ENCODE measurements at places on chromosomes 4 and X. TPM values are rescaled to one million over a fixed set of nuclear protein-coding genes. Genes with fewer than 3 reads are reported as not detected.
A peak's percentile ranks its signal among the peaks of the same experiment; 100 is the strongest.

Gene PAGE2B
- 0.78 TPM for total RNA-seq

Gene MAGED4B
- 3.2 TPM for total RNA-seq

DNA sequence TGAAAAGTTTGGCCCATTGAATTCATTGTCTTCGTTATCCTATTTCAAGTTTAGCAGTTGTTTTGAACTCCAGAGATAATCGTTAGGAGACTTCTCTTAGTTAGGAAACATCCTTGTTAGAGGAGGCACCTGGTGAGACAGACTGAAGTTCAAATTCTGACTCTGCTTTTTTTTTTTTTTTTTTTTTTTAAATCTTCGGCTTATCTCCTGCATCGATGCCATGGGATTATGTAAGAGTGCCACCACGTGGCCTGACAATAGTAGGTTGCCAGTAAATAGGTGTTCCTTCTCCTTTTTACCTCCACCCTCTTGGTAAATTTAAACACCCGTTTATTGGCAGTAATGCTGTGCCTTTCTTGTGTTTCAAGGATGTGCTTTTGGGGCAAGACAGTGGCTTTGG is 149.3 kb downstream of the SOWAHB start:
- DNase-seq, result peak; percentile 59

- no peak for DNase-seq
These were observed 180.8 kb upstream of the BCOR start for GRCh38 chrX:40278340-40279090.

GRCh38 chr4:43587758-43588157 is 695.2 kb downstream of the GRXCR1 start:
- peak; percentile 0 for DNase-seq

Gene CXCL6
- not detected for total RNA-seq

DNA sequence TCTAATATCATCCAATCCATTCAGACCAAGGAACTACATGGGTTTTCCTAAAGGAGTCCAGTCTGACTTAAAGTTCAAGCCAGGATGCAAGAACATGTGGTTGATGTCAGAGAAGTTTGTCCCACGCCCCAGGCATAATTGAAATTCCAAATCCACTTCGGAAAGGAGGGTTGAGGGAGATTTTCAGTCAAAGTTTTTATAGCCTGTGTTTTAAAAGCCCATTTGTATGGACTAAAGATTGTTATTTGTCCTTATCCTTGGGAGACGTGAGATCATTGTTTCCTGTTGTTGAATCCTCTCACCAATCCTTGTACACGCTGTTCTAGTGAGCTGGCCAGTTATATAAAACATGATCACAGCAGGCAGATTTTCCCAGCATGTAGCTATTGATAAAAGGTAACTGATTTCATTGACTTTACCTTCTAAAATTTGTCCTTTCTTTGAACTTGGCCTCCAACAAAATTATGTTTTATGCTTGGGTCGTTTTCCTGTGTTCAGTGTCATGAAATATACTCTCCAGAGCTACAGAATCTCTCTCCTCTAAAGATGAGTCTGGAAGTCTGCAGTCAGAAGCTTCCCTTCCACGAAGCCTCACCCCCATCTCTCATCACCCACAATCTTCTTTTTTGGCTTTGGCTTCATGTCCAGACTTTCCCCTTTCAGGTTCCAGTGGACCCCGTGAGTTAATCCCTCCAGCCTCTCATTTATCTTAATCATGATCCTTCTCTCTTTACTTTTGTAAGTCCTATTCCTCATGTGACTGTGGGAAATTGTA is 92.9 kb downstream of the ATP10D start:
- no peak for DNase-seq

Gene DMRTC1B
- not detected for total RNA-seq

DNA sequence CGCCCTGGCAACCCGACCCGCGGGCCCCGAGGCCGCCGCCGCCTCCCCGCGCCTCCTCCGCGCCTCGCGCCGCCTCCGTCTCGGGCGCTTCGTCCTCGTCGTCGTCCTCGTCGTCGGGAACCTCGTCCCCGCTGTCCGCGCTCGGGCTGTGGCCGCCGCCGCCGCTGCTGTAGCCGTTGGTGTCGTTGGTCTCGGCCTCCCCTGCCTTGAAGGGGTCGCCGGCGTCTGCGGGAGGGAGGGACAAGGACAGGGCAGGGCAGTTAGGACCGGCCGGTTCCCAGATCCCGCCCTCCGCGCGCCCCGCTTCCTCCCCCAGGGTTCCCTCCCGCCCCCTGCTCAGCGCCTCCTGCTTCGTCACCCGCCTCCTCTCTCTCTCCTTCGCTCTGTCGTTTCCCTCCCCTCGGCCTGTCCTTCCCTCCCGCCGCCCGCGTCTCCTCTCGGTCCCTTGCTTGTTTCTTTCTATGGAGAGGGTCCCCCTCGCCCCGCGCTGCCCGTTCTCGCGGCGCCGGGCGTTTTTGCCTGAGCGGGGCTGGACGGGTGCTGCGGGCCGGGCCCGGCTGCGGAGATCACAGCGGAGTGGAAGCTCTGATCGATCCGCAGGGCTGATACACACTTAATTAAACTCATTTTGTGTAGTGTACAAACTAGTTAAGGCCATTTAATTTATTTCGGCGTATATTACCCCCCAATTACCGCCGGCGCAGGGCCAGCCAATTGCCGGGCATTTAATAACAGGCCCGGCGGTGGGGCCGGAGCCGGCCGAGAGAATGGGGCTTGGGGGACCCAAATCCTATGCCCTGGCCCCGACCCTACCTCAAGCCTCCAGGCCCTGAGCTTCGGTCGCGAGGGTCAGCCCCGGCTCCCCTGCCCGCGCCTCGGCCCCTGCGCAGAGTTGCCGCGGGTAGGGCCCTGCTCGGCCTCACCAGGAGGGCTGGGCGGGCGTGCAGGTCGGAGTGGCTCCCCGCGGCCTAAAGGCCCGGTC is 2.4 kb downstream of the NKX1-1 start:
- DNase-seq, result no peak

GRCh38 chrX:13254076-13254785 is 65.6 kb downstream of the ATXN3L start:
- peak; percentile 83 for DNase-seq

GRCh38 chr4:69054578-69055200 is 41.6 kb upstream of the UGT2B7 start:
- peak; percentile 33 for DNase-seq

GRCh38 chr4:81482326-81482725 is 10.6 kb upstream of the RASGEF1B start:
- no peak for DNase-seq

- no peak for DNase-seq
These were observed 321.6 kb downstream of the PPP3CA start for GRCh38 chr4:101025755-101026154.

Gene CT47A1
- total RNA-seq, result not detected

DNA sequence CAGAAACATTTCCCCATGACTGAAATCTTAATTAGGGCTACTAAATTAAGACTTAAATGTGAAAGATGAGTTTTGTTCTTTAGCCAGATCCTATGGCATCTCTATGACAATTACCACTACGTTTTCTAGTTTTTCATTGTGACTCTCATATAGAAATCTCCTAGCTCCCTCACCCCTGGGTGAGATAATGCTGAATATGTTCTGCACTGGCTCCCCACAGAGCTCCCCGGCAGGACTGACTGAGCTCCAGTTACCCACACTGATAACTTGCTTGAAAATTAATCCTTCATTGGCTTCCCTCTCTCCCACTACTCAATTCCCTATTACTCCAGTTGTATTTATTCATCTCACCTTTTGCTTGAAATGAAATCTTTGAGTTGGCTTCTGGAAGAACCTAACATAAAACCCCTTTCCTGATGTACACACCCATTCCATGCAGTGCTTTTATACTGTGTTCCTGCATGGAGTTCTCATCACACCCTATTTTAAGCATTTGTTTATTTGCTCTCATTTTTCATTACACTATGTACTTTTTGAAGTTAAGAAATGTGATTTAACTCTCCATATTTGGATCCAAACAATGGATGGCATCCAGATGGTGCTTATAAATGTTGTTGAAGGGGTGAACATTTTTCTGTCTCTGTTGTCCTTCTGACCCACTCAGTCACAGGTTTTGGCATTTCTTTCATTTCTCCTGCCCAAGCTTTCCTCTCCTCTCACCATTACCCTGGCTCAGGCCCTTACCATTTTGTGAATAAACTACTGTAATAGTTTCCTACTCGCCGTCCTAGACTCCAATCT is 623.4 kb downstream of the SPRY1 start:
- no peak for DNase-seq

Gene SMIM20
- total RNA-seq, result 45.7 TPM

GRCh38 chr4:109945056-109945455 is 32.4 kb downstream of the EGF start:
- peak; percentile 4 for DNase-seq

Gene MSX1
- total RNA-seq, result 7.6 TPM

DNA sequence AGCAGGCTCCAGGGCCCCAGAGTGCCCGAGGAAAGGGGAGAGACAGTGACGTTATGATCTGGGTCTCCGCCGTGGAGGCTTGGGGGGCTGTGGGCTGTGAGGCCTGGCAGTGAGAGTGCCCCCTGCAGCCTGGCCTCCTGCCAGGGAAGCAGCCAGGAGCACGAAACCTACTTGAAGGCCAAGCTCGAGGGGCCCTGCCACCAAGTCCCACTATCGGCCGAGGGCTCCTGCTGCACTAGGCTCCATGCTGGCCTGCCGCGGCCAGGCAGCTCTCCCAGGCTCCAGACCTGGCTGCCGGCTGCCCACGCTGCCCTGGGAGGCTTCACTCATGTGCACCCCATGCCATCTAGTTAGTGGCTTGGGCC is 18.7 kb downstream of the FLNA start:
- DNase-seq, result no peak

Gene GPR50
- total RNA-seq, result not detected

- no peak for DNase-seq
These were observed 15.6 kb upstream of the TMEM131L start for GRCh38 chr4:153450544-153450917.
